Natural killer cell treated with Interleukin-12 subunit alpha and Interleukin-12 subunit beta and Interleukin-15 and Interleukin-18, amount 100 ng/mL, for 72 hours (primary cell): ENCODE measurements at places on chromosomes 6 and 20. TPM values are rescaled to one million over a fixed set of nuclear protein-coding genes. Genes with fewer than 3 reads are reported as not detected.

RNF144B gene
- 0.76 TPM for total RNA-seq

SIRPG gene
- 2.4 TPM for total RNA-seq

STX11 gene
- total RNA-seq = 52.7 TPM

SYCP2L gene
- total RNA-seq = not detected

MMP24 gene
- total RNA-seq = not detected

DYNLRB1 gene
- 71.4 TPM for total RNA-seq

SAPCD1 gene
- total RNA-seq = 25.2 TPM
